ENCODE measurements at places on chromosomes 2 and 18.

DNA sequence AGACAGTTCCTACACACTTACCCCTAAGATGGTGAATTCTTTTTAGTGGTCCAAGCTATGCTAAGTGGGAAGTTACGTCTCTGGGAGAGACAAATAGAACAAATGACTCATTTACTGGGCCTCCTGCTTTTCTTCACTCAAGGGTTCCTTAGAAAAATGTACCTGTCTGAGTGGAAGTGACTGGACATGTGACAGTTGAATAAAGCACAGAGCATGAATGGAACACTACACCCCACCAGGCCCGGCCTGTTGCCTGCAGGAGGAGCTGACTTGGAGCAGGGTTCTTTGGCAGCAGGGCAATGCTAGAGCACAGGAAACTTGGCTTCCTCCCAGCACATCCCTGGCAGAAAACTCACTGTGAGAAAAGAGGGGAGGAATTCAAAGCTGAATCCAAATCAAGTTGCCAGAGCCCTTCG, 451.0 kb upstream of the SETBP1 start:
- DNase-seq, result no peak

GRCh38 chr18:59760212-59760611, 63.0 kb upstream of the CCBE1 start:
- no peak for DNase-seq

GRCh38 chr2:236988690-236989624, 96.7 kb upstream of the COPS8 start:
- no peak for DNase-seq

- DNase-seq, result no peak
These were observed 329.1 kb upstream of the PKDCC start for GRCh38 chr2:41718705-41719104.

- no peak for DNase-seq
These were observed 115.3 kb upstream of the RIOK3 start for GRCh38 chr18:23337599-23338444.

DNA sequence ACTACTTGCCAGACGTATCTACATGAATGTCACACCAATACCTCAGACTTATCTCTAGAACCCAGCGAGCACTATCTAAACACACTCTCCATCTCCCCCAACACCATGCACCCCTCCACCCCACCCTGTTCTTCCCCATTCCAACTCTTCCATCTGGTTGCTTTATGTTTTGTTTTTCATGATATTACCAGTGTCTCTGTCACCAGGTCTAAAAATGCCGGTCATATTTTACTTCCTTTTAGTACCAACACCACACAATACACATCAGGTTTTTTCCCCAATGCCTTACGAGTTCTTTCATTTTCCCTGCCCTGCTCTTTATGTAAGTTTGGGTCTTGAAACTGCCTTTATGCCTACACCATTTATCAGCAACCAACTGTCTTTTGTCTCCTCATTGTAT, 10.2 kb upstream of the ITGA4 start:
- DNase-seq, result no peak

DNA sequence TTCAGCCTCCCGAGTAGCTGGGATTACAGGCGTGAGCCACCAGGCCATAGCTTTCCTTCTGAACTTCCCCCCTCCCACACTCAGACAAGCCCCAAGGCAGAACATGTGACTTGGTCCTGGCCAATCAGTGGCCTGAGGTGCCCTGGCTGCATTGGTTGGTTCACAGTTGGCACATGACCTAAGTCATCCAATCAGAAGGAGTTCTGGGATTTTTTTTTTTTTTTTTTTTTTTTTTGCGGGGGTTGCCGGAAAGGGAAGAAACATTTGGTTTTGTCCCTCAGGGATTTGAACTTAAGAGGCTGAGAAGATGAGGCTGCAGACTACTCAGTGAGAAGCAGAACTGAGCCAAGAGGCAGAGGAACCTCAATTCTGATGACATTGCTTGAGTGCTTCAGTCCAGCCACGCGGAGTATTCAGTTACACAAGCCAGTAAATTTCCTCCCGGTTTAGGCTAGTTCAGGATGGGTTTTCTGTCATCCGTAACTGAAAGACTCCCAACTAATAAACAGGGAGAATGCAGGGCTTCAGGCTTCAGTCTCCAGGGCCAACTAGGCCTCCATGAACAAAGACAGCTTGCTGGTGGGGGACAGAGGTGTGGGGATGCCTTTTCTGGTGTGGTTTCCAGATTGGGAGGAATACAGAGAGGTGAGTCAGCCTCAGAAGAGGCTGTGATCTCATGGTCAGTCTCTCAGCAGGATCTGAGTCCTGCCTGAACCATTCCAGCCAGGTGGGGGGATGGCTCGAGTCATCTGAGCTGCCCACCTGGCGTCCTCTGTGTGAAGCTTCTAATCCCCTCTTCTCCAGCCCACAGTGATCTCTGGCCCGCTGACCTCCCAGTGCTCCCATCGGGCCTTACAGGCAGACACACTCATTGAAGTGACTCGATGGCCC, 9.2 kb downstream of the PTMA start:
- peak; percentile 71 for DNase-seq

DNA sequence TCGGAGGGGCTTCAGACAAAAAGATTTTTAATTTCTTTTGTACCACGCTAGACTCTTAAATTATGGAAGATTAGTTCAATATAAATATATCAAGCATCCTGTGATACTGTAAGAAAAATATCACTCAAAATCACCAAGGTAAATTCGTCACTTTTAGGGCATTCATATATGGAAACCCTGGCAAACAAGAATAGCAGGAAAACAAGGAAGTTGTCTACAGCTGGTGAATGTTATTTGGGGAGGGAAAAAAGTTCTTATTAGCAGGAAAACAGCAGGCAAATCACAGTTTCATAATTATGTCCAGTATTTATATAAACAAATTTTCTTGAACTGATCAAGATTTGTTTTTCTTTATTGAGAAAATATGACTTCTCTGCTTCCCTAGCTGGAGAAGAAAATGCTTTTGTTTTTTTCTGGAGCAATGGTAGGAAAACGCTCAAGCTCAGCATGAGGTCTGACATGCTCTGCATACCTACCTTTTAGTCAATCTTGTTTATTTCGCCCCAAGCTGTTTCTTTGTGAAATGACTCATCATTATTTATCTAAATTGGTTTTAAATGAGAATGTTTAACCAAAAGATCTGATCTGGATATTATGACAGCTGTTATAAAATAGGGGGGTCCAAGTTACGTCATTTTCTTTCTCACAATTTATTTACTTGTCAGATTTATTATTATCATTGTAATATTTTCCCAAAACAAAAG, 14.7 kb downstream of the LINC00305 start:
- DNase-seq, result no peak

Measured in stimulated activated naive B cell treated with anti-CD40 and anti-IgM and Interleukin-4, amounts not matched to agents 10 μg/mL and 1 μg/mL and 100 μg/mL, for 72 hours (primary cell).